ENCODE measurements at places on chromosomes 12 and 14. TPM values are rescaled to one million over a fixed set of nuclear protein-coding genes. Genes with fewer than 3 reads are reported as not detected.

- peak; percentile 41 for DNase-seq
Observed at GRCh38 chr12:65335021-65335714, 56.7 kb downstream of the MSRB3 start.

DNA sequence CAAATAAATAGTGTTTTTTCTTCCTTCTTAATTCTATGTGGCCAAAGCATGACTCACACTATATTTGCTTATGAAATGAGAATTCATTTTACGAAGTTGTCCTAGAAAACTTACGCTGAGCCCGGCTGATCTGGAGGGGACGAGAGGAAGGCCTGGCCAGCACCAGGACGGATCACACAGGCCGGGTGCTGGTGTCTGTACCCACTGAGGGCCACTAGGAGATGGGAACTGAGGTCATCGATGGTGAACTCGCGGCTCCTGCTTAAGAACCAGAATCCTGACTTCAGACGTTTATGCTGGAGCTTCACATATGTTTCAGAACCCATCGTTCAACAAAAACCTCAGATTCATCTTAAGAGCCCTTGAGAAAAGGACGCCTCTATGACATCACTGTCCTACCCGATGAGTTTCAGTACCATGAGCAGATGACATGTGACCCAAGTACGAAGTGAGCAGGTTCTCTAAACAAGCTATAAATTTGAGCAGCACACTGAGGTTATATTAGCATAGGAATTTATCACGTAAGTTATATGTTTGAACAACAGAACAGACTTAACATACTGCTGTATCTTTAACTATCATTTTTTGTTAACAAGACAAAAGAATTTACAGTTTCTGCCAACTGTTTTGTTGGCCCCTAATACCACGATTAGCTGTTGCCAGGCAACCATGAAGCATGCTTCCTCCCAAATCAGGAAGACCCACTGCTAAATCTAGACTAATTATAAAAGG lies 111.9 kb downstream of the FOXN3 start:
- no peak for DNase-seq

The FOXA1 gene
- total RNA-seq, result 8.0 TPM

GRCh38 chr12:80556566-80556965 lies 112.5 kb downstream of the PTPRQ start:
- no peak for DNase-seq

- no peak for DNase-seq
Observed at GRCh38 chr14:74391479-74391878, 34.5 kb downstream of the SYNDIG1L start.

The HELB gene
- total RNA-seq, result 4.3 TPM

- DNase-seq, result no peak
Observed at GRCh38 chr12:32558903-32559302, 120.2 kb upstream of the DNM1L start.

- no peak for DNase-seq
Observed at GRCh38 chr12:473863-474577, 14.3 kb downstream of the B4GALNT3 start.

The TEAD4 gene
- 2.5 TPM for total RNA-seq

- no peak for DNase-seq
Observed at GRCh38 chr12:64318605-64319004, 72.0 kb downstream of the C12orf56 start.

DNA sequence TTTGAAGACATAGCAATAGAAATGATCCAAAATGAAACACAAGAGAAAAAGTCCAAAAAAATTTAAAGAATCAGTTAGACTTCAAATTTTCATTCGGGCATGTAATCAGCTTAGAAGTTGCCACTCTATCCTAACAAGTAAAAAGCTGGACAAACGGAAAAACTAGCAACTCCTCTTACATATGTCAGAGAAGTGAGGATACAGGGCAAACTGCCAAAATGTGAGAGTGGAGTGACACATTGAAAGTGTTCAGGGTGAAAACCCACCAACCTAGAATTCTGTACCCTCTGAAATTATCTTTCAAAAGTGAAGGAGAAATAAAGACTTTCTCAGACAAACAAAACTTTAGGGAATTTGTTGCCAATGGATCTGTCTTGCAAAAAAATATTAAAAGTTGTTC lies 42.0 kb upstream of the CHPT1 start:
- no peak for DNase-seq

The ENDOU gene
- total RNA-seq, result 0.25 TPM

GRCh38 chr12:98698603-98699463 lies 53.7 kb downstream of the APAF1 start:
- DNase-seq, result peak; percentile 38

- DNase-seq, result no peak
Observed at GRCh38 chr12:75977590-75977951, 54.0 kb downstream of the PHLDA1 start.

All from liver (tissue), 10 donors.